KG1 (cell line): ENCODE measurements at places on chromosomes 3 and 15.

- DNase-seq: no peak
Measured at GRCh38 chr15:89406940-89407607, 72.5 kb upstream of the POLG start.

GRCh38 chr15:47951781-47952180, 169.0 kb upstream of the SLC24A5 start:
- DNase-seq: no peak

GRCh38 chr3:191303596-191303995, 25.6 kb upstream of the CCDC50 start:
- no peak for DNase-seq

DNA sequence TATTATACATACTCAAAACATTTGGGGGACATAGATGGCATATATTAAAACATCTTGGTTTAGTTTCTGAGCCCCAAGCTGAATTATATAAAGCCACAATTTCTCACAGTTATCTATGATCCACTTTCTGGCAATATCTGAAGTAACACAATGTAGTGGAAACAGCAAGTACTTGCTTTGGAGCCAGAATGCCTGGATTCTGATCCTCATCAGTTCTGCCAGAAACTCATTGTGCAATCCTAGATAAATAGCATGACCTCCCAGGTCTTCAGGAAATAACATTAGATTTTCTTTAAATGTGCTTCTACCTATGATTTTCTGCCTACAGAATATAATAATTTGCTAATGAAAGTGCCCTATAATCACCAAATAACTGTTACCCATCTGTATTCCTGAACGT, 544.9 kb downstream of the NAALADL2 start:
- no peak for DNase-seq

DNA sequence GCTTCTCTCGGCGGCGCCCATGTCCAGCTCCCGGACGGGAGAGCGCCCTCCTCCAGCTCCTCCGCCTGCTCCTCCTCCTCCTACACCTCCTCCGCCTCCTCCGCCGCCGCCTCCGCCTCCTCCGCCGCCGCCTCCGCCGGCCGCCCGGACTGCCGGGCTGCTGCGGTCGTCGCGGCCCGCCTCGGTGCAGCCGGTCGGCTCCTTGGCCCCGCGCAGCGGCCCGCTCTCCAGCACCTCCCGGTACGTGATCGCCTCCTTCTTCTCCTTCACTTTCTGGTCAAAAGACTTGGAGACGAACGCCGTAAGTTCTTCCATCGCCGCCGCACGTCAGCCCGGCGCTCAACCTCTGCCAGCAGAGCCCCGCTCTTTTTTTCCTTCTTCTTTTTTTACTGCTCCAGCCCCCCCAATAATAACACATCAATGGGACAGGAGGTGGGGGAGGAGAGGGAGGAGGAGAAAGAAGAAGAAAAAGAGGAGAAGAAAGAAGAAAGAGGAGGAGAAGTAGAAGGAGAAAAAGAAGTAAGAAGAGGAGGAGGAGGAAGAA, 438 bp downstream of the SHOX2 start:
- no peak for DNase-seq

DNA sequence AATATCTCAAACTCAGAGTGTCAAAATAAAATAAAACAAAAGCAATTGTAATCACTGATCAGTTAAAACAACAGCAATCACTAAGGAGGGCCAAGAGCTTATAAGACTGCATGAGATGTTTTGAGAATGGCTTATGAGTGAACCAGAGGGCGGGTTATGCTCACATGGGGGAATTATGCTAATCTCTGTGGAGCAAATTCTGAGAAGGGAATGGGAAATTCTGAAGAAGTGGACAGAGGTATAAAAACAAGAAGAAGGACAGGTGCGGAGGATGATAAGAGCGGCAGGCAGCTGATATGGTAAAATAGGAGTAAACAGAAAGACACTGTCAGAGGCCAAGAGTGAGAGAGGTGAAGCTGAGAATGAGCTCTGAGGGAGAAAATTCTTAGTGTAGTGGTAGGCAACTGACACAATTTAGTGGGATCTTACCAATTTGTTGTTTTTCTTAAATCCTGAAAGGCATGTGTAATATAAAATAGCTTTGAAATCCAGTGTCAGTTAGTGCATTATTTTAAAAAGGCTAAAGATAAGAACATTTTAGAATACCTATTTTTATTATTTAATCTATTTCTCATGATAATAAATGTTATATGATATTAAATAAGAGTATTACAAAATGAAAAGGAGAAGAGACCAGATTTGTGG, 133.8 kb downstream of the SPATA16 start:
- DNase-seq: no peak

DNA sequence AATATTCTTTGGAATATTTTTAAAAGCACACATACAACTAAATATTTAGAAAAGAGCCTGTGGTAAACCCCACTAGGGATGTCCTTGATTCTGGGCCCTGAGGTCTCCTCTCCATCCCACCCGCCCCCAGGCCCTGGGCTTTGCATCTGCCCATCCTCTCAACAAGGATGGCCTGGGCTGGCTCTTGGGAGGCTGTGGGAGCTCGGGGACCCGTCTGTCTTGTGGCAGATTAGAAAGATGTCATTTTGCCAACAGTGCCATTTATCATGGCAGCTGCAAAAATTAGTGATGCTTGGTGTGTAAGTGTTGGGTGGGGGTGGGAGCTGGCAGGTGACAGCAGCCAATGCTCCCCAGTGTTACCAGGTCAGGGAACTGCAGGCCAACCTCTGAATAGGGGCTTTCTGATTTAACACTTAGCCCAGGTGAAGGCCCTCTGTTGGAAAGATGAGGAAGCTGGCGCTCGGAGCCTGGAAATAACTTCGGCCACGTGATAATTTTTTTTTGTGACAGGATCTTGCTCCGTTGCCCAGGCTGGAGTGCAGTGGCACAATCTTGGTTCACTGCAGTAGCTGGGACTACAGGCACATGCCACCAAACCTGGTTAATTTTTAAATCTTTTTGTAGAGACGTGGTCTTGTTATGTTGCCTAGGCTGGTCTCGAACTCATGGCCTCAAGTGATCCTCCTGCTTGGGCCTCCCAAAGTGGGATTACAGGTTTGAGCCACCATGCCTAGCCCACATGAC, 16.9 kb upstream of the CSPG4 start:
- DNase-seq: no peak

DNA sequence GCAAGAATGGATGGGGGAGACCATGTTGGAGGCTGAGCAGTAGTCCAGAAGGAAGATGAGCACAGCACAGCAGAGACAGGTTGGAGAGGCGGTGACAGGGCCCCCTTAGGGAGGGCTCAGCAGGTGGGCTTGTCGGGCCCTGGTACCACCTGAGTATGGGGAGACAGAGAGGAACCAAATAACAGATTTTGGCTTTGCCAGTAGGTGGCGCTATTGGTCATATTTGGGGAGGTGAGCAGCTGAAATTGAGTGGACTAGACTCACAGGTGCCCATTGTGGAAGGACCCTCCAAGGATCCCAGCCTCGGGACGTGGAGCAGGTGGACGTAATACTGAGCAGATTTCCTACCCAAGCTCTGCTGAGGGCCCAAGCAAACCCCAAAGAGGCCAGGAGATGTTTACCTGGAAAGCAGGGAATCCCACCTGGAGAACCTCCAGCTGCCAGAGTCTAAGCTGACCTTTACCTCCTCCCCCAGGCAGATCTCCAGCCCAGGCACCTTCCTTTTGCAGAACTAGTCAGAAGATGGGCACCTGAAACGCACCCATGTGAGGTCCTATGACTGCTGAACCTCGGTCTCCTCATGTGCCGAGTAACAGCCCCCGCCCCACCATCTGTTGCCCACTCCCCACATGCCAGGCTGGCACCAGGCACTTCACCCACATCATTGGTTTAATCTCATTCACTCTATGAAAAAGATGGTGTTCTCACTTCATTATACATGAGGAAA, 24.6 kb upstream of the CORO2B start:
- DNase-seq: peak; percentile 46

GRCh38 chr3:26596335-26596734, 26.2 kb upstream of the LRRC3B start:
- DNase-seq: no peak

DNA sequence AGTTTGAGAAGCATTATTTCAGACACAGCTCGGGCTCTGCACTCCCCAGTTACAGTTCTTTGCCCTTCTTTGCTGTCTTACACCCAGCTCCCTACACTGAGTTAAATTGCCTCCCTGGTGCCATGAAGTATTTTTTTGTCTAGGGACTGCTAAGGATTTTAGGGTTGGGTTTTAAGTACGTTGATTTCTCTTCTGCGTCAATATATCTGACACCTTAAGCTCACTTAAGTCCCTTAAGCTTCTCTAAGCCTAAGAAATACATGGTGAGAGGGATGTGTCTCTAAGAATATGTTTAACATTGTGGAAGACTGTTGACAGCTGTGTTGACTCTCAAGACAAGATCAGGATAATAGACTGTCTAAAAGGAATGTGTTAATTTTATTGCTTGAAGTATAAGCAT, 400.5 kb downstream of the PTPRG start:
- DNase-seq: no peak

- no peak for DNase-seq
Measured at GRCh38 chr3:24180616-24181015, 235.5 kb downstream of the NR1D2 start.

DNA sequence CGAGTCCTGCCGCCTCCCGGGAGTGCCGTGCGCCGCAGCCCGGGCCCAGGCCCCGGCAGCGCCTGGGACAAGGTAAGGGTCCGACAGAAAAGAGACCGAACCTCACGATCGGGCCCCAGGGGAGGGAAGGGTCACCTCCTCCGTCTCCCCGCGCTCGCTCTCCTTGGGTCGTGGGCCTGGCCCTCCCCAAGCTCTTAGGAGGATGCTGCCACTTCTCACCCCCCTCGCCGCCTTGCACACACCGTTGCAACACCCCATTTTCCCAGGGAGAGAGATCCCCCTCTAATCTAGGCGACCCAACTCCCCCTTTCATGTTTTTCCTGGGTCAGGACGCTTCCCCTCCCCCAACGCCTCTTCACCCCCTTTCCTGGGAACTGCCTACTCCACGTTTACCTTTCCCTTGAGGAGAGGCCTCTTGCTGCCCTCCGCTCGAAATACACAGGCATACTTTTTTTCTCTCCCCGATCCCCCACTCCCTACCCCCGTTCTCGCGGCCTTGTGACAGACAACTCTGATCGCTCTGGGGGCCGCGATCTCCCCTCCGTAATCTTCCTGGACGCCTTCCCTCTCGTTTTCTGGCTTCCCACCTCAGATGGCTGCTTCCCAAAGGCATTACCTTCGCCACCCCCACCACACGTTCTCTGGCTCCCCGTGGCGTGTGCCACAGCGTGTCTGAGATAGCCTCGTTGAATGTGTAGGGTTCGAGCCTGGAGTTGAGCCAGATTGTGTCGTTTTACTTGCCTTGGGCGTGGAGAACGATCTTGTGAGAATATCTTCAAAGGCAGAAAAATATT, 688 bp downstream of the SETD5 start:
- no peak for DNase-seq

DNA sequence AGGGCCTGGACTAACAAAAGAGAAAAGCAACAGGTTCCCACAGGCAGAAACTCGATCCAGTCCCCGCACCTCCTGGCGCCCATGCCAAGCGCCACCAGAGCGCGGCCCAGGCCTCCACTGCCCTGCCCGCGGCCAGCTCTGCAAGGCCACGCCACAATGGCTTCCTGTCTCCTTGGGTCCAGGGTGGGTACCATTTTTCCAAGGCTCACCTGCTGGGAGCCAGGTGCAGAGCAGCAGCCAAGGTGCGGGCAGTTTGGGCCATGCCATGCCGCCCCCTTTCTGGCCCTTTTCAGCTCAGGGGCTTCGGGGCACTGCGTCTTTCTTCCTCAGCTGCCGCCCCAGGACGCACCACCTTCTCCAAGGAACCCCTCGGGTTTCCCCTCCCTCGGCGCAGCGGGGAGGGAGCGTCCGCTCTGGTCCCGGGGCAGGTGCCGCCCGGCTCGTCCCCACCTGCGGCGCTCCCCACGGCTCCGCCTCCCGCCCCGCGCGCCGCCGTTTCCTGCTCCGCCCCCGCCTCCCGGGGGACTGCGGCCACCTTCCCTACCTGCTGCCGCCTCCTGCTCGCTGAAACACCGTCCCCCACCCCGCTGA, at the start of gene ILDR1:
ILDR1 (minus strand) TSS at position 437 of the 591 bp plus-strand sequence; CDS start at position 267, 170 bp downstream.
- DNase-seq: no peak

- DNase-seq: no peak
Measured at GRCh38 chr3:172096881-172097420, 57.6 kb downstream of the FNDC3B start.

GRCh38 chr15:95770196-95770595, 560.3 kb upstream of the NR2F2 start:
- DNase-seq: no peak

DNA sequence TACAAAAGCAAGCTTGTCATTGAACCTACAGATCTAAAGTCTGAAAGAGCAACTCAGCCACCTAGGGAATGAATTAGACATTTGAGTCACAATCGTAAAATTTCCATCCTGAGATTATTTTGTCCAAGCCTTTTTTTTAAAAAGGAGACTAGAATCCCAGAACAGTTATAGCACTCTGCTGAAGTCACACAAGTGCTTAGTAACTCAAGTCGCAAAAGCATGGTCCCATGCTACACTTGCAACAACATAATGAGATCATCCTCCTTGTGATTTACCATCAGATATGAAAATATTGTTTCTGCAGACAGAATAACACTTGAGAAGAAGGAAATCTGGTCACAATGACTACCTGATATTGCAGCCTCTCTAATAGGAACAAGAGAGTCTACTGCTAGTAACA, 106.7 kb downstream of the ZIC4 start:
- no peak for DNase-seq

DNA sequence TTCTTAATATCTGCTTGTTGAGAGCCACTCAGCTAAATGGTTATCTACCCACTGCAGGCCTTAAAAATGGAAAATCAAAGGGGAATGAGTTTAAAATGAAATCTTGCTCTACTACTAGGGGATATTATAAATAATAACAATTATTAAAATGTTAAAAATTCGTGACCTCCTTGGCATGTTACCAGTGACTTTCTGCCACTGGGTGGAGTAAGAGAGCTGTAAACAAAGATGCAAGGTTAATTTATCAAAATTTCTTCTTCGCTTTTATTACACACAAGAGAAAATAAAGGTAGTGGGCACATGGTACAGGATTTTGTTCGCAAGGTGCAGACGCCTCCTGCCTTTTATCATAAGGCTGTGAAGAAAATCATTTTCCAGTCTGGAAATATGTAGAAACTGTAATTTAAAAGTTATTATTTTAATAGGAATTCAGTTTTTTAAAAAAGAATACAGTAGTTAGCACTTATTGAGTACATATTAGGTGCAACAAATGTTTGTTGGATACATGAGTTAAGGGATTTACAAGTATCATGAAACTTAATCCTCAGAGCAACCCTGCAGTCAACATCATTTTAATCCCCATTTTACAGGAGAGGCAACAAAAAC, 272.6 kb downstream of the SUCLG2 start:
- no peak for DNase-seq

- no peak for DNase-seq
Measured at GRCh38 chr3:31952205-31952604, 28.9 kb downstream of the OSBPL10 start.

- no peak for DNase-seq
Measured at GRCh38 chr3:9536212-9536611, 17.4 kb downstream of the LHFPL4 start.
